ENCODE measurements at places on chromosomes 5 and 9.

DNA sequence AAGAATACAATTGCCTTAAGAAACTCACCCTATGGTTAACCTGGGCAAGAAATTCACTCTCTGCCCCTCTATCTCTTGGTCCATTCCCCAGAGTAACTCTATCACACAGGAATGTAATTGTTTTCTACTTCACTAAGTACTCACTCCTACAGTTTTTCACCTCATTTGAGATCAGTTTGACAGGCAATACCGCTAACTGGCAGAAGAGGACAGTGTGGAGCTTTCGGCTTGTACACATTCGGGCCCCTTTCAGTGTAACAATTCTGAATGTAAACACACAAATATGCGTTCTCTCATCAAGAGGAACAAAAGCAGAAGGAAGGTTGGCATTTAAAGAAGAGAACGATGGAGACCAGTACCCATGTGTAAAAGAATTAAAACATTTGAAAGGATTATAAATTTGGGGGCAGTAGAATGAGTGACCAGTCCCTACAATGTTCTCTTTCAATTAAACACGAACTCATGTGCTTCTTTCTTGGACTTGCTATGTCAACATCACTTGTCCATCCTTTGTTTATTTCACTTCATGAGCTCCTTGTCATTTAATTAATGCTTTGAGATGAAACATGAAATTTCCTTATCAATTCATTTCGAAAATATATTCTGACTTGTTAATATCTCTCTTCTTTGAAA, 188.5 kb upstream of the GRAMD2B start:
- DNase-seq, result no peak

DNA sequence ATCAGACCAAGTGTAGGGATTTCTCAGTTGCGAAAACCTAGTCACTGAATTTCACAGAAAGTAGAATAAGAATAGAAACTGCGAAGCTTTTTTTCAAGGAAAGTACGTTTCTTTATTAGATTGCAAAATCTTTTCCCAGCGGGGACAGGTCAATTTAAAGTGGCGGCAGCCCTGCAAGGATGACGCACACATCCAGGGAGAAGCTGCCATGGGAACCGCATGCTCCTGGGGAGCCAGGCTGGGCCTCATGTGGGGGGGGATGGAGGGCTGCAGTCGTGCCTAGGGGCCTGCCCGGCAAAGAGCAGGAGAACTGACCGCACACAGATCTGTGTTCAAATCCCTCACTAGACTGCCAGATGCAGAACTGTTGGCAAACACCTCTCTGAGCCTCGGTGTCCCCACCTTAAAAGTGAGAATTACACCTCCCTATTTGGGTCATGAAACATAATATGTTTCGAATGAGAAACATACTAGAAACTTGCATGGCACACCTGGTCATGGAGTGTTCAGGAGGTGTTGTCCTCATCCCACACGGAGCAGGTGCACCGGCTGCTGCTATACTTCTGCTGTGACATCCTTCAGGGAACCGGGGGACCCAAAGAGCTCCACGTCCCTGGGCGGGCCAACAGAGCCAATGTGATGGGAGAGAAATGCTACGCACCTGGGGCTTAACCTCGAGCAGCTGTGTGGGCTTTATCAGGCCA, 127.8 kb upstream of the PHYKPL start:
- DNase-seq, result no peak

GRCh38 chr5:68673106-68673822, 420.6 kb upstream of the SLC30A5 start:
- DNase-seq, result no peak

DNA sequence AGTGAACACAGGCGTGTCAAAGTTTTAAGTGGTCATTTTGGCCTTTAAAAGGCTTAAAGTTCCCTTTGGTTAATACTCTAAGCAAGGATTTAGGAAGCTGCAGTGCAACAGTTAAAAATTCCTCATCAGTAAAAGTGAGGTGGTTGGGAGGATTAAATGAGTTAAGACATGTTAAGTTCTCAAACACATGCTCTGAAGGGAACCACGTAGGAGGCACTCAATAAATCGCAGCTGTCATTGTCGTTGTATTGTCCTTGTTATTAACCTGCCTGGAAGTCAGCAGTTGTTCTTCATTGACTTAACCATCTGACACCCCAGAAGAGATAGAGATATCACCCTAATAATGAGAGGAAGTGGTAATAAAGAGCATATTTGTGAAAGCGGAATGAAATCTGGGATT, 247.5 kb downstream of the MARCHF11 start:
- no peak for DNase-seq

DNA sequence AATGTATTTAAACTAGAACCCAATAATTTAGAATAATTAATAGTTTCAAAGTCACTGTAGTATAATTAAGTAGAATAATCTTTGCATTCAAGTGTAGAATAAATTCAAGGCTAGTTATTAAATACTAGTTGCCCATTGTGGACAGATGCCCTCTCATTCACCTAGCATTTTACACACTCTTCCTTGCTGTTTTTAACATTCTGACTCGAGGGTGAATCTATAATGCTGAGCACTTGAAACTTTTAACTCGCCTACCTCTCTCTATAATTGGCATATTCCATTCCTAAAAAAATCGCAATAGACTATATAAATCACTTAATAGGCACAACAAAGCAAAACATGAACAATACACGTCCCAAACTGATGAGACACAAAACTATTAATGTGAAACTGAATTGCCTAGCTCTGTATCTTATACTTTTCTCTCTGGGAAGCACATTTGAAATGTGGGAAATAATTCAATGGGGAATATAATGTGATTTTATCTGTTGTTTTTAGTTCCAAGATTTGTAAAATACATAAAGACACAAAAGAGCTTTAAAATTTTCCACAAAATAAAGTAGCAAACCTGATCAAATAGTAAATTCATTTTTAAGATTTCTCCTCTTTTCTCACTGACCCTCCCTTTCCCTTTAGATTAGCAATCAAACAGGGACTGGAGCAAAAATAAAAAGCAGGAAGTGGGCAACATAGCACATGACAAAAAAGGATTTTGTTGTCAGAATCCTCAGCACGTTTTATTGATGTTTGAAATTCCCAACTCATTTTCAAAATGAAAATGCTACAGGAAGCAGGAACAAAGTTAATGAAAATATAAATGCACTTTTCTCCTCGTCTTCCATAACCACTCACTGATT, 295.6 kb downstream of the PDE4D start:
- DNase-seq, result no peak

GRCh38 chr5:147072622-147073021, 162.2 kb upstream of the STK32A start:
- DNase-seq, result no peak

- no peak for DNase-seq
Observed at GRCh38 chr5:125199968-125200865, 453.8 kb upstream of the ZNF608 start.

- DNase-seq, result no peak
Observed at GRCh38 chr5:83752700-83753099, 32.0 kb upstream of the HAPLN1 start.

DNA sequence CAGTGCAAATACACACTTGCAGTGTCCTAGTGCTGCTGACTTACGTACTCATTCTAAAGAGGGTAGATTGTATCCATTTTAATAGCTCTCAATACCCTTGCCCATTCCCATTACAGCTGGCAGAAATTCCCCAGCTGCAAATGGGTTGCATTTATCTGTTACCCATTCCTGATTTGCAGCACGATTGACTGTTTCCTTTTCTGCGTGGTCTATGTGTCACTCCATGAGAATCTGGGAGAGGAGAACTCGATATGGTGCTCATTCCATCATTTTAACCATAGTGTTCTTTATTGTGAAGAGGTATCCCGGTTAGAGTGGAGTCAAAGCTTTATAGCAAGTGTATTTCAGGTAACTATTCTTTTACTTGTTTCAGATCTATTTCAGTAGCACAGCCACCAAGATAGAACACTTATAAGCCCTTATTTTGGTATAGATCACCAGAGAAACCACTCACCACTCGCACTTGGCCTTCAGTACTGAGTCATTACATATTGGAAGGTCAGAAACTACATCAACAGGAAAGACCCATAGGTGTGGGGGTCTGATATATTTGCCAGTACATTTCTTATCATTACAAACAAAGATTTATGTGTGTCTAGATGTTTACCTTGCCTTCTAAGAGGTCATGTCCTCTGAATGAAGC, 139.5 kb downstream of the MUSK start:
- DNase-seq, result no peak

GRCh38 chr5:65102371-65102975, 333.7 kb downstream of the CWC27 start:
- no peak for DNase-seq

GRCh38 chr5:168939156-168939800, 360.1 kb upstream of the PANK3 start:
- no peak for DNase-seq

Measured in activated CD8-positive, alpha-beta memory T cell treated with anti-CD3 and anti-CD28 coated beads for 4 hours (primary cell).